ENCODE measurements at places on chromosomes 11 and 22.

DNA sequence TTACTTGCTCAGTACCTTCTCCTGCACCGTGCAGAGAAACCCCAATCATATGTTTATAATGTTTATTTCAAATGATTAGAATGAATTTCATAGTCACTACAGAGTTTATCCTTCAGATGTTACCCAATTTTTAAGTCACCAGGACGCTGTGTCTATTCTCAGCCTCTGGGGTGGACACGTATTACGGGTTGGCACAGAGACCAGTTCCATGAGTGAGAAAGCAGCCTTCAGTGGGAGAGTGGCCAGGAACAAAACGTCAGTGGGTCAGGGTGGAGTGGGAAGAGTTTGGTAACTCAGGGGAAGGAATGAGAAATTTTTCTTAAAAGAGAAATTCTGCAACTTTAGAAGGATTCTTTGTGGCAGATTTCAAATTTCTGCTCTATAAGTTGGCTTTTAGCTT lies 77.1 kb upstream of the MTMR2 start:
- no peak for DNase-seq

DNA sequence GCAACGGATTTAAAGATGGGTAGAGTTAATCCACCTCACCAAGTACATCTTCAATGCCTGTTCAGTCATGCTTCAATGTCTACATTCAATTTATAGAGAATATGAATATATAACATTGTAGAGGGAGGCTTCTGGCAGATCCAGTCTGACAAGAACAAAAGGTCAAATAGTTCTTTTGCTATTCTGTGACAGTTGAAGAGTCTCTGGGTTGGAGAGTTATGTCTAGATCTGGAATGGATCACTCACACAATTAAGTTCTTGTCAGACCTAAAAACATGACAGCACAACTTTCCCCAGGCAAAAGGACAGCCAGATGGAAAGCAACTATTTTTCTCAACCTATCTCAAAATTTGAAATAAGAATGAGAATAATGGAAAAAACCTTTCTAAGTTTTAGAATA lies 15.3 kb upstream of the GAB2 start:
- DNase-seq = no peak

DNA sequence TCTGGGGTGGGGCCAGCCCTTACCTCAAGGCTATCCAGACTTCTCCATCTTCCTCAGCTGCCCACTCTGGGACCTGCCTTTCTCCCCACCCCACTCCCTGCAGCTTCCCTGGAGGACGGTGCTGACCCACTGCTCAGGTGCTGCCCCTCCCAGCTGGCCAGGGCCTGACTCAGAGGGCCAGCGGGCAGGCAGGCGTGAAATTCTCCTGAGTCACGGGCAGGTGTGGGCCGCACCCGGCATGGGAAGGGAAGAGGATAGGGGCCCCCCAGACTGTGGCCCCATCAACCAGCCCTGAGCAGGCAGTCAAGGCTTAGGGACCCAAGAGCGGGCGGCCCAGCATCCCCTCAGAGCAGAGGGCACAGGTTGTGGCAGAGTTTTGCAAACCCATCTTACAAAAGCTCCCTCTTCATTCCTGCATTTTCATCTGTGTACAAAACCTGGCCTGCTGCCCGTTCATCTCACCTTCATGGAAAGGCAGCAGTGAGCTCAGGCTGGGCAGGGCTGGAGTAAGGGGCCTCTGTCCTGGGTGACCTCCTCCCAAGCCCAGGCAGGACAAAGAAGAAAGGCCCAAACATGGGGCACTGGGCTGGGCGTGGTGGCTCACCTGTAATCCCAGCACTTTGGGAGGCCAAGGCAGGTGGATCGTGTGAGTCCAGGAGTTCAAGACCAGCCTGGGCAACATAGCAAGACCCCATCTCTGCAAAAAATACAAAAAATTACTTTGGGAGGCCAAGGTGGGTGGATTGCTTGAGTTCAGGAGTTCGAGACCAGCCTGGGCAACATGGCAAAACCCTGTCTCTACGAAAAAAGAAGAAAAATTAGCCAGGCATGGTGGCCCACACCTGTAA lies 6.1 kb downstream of the RHOD start:
- no peak for DNase-seq

GRCh38 chr11:20253796-20254195 lies 93.5 kb upstream of the DBX1 start:
- DNase-seq = no peak

- no peak for DNase-seq
Measured at GRCh38 chr22:36760786-36761185, 15.1 kb downstream of the IFT27 start.

DNA sequence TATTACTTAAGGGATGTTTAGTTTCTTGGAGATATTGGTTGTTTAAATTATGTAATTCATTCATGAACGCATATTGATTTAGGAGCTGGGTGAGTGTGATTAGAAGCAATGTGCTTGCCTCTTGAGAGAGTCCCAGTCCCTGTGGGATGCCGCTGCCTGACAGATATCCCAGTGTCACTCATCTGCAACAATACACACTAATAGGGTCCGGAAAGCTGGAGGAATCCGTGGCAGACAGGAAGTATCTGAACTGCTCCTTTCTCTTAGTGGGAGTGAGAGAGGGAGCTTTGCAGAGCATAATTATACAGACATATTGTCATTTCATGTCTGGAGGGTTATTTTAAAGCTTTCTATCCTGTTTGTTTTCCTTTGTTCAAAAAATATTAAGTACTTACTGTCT lies 17.4 kb downstream of the AMOTL1 start:
- DNase-seq = no peak

DNA sequence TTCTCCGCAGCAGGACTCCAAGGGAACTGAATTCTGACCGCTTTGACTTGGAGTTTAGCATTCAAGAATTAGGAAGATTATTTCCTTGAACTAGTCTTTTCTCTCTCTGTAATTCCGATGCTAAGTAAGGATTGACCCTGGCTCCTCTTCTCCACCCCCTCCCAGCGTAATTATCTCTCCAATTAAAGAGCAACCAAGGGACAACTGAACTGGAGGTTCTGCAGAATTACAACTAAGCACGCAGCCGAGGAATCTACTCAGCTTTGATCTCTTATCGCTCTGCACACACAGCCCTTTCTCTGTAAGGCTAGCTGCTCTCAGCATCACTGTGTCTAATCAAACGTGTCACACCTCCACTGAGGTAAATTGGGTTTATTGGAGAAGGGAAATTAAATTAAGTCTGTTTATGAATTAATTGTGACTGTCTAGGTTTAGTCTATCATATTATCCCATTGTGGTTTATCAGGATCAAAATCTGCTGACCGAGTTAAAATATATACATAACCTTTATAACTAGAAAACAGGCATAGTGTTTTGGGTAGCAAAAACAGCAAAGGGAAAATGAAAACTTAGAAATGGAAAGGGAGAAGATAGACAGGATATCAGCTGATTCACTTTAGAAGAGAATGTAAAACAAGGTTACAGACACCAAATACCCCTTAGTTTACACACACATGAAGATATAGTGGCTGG lies 241.3 kb upstream of the LARGE1 start:
- no peak for DNase-seq

DNA sequence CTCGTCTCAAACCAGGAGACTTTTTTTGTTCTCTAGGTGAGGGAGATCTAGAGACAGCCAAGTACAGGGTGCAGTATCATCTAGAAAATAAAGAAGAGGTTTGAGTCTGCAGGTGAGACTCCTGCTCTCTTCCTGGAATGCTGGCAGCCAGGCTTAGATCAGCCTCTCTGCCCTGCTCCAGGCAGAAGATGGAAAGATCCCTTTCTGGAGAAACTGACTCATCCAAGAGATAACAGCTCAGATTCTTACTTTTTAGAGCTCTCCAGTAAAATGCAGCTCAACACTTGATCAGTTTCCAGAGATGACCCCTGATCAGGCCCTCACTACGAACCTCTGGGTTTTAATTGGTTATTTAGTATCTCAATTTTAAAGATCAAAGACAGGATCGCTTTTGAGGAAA lies 44.6 kb upstream of the EHF start:
- DNase-seq = no peak

DNA sequence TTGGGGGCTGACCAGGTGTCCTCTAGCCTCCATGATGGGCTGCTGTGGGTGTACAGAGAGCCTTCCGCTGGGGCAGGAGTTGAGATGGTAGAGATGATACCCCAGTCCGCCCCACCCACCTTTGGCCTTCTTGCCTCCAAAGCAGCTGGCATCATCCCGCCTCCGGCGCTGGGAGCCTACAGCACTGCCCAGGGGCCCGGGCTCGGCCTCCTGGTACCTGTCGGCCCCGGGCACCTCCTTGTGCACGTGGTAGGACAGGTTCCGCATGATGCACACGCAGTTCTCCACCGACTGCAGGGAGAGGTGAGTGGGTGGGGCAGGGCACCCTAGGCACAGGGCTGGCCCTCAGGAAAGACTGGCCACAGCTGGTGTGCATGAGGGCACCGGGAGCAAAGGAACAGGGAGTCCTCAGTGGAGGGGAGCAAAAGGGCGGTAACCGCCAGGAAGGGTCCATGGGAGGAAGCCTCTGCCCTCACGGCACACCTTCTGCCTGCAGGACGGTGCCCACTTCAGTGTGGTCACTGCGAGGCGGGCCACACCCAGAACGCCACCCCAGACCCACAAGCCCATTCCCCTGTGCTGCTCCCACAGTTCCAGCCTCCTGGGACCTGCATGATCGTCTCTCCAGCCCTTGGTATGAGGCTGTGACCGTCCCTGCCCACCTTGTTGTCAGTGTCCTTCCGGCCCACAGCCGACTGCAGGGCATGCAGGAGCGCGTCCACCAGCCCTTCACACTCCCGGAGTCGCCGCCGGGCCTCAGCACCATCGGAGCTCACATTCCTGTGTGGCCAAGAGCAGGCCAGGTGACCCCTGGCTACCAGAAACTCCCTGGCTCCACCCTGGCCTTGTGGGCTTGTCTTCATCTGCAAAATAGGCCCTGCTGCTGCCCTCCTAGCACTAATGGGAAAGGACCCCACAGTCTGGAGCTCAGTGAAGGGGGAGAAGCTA lies 36.0 kb upstream of the TXNRD2 start:
- DNase-seq = no peak

DNA sequence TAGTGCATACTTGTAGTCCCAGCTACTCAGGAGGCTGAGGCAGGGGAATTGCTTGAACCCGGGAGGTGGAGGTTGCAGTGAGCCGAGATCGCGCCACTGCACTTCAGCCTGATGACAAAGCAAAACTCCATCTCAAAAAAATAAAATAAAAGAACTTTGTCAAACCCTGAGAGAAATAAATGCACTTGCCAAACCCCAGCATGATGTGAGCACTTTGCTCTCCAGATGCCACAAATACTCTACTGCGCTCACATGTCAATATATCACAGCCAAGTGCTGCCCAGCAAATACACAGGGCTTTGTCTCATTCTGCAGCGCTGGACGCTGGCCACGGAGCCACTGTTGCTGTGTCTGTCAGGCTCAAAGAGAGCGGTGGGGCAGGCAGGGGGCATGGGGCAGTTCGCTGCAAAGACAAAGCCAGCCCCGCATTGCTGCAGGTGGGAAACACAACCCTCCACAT lies 45.1 kb downstream of the AHNAK start:
- DNase-seq = no peak

DNA sequence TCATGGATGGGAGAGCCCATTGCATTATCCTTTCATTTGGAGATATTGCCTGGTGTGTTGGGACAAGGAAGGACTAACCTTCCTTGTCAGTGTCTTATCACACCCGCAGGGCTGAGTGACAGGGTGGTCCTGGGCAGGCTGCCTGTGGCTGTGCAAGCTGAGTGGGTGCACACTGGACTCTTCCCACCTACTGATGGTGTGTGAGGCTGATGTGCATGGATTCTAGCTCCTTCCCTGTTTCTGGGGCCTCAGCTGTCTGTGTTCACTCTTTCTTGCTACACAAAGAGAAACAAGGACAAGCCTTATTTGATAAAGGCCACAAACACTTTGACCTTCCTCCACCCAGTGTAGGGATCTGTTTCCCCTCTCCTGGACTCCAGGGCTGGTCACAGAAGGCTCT lies 22.0 kb downstream of the TBX1 start:
- DNase-seq = no peak

GRCh38 chr11:68890490-68891231 lies 13.0 kb downstream of the MRPL21 start:
- no peak for DNase-seq

DNA sequence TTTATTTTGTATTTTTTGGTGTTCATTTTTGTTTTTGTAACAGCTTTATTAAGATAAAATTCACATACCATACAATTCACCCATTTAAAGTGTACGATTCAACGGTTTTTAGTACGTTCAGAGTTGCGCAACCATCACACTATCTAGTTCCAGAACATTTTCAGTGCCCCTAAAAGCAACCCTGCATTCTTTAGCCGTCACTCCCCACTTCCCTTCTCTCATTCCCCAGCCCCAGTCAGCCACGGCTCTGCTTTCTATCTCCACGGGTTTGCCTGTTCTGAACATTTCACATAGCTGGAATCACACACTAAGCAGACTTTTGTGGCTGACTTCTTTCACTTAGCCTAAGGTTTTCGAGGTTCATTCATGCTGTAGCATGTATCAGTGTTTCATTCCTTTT lies 9.6 kb upstream of the KCNQ1OT1 start:
- no peak for DNase-seq

DNA sequence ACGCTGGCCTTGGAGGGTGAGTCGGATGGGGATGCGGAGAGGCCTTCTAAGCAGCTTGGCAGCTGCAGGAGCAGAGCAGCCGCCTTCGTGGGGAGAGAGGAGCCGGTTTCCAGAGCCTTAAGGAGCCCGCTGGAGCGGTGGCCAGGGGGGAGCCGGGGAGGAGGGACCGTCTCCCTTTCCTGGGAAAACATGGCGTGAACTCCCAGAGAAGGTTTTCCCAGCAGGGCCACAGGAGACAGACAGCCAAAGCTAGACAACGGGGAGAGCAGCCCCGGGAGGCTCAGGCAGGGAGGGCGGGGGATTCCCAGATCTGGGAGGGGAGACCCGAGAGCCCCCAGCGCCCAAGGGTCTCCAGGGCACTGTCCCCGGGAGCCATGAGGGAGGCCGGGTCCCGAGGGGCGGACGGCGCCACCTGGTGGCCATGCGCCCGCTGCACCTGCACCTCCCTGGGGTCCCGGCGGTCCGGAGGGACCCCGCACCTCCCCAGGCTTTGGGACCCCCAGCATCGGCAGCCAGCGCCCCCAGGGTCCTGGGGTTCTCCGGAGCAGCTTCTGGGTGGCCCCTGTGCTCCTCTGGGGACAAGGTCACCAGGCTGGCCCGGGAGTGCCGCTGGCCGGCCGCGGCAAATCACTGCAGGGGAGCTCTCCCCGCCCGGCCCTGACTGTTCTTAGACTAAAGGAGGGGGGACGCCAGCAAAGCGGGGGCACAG lies 2.4 kb upstream of the SYT8 start:
- no peak for DNase-seq

DNA sequence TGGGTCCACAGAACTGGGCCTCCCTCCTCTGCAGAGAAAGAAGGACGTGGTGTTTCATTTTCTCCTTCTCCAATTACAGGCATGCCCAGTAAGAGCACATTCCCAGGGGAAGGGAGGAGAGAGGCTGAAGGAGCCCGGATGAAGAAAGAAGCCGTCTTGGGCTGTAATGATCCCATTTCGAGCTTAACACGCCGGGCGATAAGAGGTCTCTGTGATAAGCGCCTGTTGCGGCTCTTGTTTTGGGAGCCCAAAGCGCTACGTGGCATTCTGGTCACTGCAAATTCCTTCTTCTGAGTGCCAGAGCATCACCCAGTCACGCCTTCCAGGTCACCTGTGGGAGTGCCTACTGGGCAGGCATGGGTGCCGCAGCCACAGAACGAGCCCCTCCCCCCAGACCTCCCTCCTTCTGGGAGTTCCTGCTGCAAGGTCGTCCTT lies 57.5 kb downstream of the ANO1 start:
- peak; percentile 64 for DNase-seq
